Stimulated activated CD4-positive, alpha-beta T cell treated with anti-CD3 and anti-CD28 coated beads, Interleukin-2, amount 100 ng/mL, for 48 hours (primary cell): ENCODE measurements at places on chromosomes 16 and 17.

DNA sequence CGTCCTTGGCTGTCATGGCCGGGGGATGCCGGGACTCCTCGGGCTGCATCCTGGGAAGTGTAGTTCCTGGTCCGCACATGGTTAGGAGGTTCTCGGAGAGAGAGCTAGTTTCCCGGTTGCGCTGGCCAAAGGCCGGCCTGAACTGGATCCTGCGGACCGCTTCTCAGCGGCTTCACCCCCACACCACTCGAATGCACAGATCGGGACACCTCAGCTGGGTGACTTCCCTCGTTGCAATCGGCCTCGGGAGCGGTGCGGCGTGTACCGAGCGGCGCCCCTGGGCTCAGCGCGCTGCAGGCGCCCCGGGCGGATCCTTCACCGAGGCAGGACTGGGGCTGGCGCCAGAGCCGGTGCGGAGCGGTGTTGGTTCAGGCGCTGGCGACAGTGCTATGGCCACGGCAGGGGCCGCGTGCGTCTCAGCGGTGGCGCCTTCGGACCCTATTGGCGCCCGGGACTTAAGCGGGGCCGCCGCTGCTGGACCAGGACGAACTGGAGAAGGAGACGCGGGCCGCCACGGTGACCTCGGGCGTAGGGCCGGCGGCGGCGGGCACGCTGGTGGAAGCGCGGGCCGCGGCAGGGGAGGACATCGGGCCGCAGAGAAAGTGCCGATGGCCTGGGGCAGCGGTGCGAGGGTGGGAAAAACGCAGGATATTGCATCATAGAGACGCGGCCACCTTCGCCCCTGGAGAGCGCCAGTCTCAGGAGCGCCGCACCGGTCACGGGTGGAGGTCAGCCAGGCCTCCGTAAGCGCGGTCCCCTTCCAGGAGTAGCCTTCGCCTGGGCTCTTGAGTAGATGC is 11.4 kb downstream of the ZNF629 start:
- DNase-seq = peak; percentile 53

DNA sequence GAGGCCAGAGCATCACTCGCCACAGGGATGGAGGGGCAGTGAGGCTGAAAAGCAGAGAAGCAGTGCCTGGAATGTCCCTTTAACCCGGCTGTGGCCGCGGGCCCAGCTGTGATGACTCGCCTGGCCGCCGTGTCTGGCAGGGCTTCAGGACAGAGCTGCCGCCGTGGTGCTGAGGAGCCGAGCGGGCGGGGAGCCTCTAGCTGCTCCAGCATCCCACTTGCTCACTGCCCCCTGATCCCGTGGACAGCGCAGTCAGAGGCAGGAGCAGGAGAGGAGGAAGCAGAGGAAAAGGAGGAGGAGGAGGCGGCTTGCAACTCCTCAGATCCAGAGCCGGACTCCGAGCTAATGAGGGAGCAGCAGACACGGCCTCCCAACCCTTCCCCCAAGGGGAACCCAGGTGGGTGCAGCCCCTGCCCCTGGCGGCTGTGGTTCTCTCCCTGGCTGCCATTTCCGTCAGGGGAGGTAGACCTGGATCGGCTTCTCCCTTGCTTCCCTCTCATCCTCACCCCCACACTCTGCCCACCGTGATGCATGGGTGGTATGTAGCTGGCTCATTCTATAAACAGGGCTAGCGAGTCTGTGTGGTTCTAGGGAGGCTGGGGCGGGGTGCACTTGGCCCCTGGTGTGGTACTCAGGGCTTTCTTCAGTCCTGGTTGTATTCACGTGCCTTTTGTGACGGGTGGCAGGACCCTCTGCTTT is 165.7 kb downstream of the CMIP start:
- no peak for DNase-seq

DNA sequence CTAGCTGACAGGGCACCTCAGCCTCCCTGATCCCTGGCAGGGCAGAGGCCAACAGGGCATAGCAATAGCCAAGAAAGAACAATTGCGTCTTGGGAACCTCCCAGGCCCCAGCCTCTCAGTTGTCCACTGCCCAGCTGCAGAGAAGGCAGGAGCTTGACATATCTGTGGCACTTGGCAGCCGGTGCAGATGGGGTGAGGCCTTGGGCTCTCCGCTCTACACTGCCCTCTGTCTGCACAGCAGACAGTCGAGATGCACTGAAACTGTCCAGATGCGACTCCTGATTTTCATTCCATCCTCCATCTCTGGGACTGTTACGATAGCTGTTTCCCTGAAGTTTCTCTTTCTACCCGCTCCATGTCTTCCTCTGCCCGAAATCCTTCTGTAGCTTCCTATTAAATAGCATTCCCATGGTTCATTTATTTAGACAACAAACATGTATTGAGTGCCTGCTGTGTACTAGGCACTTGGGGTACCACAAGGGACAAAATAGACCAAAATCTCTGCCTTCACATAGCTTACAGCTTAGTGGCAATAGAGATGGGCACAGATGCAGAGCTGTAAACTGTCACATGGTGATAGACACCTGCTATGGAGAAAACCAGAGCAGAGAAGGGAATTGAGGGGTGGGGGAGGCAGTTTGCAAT is 3.3 kb downstream of the POLR3E start:
- DNase-seq = peak; percentile 27

DNA sequence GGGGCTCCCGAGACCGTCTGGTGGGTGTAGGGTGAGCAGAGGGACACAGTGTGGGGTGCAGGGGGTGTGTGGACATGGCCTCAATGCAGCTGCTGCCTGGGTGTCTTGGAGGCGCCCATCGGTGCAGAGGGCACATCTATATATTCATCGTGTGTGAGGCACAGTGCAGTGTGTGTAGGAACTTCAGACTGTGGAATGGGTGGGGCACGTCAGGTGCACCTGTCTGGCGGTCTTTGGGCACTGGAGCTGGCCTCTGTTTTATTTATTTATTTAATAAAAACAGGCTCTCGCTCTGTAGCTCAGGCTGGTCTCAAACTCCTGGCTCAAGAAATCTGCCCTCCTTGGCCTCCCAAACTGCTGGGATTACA is 16.8 kb downstream of the LASP1 start:
- DNase-seq = no peak

- DNase-seq = no peak
These were observed 62.3 kb upstream of the HS3ST2 start for GRCh38 chr16:22751685-22752084.

- no peak for DNase-seq
These were observed 17.4 kb upstream of the MAP3K14 start for GRCh38 chr17:45334231-45334630.

DNA sequence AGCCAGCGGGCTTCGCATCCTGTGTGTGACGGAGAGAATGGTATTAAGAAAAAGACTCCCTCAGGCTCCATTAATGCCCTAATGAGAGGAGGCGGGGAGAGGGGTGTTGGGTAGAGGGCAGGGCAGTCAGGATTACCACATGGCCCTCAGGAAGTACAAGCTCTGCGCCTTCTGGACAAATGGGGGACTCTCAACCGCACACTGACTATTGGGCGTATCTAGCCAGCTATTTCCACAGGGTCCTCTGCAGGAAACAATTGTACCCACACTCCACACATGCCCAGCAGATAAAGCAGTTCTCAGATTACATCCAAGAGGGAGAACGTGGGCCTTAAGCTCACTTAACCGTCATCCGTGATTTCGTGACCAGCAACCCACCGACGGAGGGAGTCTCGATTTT is 14.7 kb downstream of the NXN start:
- DNase-seq = no peak

GRCh38 chr17:15456972-15457722 is 10.3 kb downstream of the CDRT4 start:
- DNase-seq = no peak

GRCh38 chr17:18004884-18005305 is 32.2 kb downstream of the DRC3 start:
- no peak for DNase-seq

GRCh38 chr16:19377864-19378263 is 39.8 kb upstream of the TMC5 start:
- no peak for DNase-seq

GRCh38 chr16:89828199-89828869 is at the start of gene SPIRE2:
SPIRE2 (plus strand) TSS chr16:89828475; CDS start chr16:89828551, 76 bp downstream.
- peak; percentile 57 for DNase-seq

GRCh38 chr16:24946155-24946554 is 69.0 kb downstream of the ARHGAP17 start:
- no peak for DNase-seq

- no peak for DNase-seq
These were observed 165.3 kb downstream of the STX8 start for GRCh38 chr17:9410301-9410700.

DNA sequence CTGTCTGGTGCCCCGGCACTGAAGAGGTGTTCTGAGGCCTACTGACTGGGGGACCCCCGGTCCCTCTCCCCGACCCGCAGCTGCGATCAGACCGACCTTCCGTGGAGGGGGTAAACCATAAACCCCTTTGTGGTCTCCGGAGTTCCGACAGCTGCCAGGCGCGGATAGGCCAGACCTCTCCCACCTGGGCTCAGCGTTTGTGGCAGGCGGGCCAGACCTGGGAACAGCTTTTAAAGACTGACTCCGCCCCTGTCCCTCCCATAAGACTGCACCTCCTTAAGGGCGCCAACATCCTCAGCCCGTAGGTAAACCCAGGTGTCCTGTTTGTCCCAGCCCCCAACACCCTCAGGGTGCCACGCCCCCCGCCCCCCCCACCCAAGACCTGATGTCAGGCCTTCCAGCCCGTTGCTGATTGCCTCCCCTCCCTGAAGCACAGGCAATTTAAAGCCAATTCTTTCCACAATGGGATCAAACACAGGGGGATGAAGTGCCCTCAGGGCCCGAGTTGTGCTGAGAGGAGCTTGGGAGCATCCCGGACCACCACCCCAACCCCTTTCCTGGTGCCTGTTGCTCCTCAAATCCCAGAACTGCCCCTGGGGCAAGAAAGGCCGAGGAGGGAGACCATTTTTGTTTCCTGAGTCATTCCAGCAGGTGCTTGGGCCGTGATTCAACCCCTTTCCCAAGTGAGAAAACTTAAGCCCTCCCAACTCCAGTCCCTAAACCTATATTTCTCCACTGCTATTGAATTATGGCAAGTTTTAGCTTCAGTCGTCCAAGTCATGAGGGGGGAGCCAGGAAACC is at the start of gene SOX15:
SOX15 (minus strand) TSS at position 204 of the 801 bp plus-strand sequence. CDS start 418 bp downstream, outside the sequence.
- DNase-seq = no peak

DNA sequence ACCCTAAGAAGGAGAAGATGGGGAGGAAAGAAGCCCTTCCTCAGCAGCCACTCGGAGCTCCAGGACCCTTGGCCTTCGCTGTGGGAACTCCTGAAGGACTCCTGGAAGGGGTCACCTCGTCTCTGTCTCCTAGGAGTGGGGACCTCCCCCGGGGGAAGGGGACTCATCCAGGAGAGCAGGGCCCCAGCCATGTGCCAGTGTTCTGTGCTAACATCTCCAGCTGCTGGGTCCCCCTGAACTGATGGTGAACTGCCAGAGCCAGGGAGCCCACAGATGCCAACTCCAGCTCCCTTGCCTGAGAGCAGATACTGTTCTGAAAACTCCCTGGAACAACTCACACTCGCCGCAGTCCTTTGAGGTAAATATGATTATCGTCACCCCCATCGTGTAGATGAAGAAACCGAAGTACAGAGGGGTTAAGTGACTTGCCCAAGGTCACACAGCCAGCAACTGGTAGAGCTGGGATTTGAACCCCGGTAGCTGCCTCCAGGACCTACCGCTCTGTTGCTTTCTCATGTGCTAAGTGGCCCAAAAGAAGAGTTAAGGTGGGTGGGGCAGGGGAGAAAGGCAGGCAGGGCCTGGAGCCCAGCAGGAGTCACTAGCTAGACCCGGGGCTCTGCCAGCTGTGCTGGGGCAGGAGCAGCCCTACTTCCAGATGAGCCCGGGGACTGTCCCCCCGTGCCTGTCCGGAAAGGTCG is 10.5 kb downstream of the TIMM22 start:
- no peak for DNase-seq

DNA sequence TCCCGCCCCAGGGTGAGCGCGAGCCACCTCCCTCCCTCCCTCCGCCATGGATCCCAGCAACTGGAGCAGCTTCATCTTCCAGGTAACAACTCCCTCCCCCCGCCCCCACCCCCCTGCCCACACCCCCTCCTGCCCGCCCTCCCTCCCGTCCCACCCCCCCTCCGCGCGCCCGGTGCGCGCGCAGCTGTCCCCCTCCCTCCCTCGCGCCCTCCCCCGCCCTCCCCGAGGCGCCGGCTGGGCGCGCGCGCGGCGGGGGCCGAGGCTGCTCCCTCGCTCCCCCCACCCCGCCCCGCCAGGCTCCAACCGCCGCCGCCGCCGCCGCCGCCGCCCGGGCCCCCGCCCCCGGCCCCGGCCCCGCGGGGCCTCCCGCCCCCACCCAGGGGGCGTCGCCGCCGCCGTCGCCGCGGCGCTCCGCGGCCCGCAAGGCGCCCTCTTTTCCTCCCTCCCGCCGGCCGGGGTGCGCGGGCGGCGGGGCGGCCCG is at the start of gene MAZ:
MAZ (plus strand) TSS at position 431 of the 481 bp plus-strand sequence. CDS start 173 bp downstream, outside the sequence.
- peak; percentile 71 for DNase-seq

GRCh38 chr16:27402964-27403600 is 1.1 kb downstream of the IL21R start:
- no peak for DNase-seq

GRCh38 chr16:23357761-23358290 is 55.7 kb downstream of the SCNN1B start:
- no peak for DNase-seq

DNA sequence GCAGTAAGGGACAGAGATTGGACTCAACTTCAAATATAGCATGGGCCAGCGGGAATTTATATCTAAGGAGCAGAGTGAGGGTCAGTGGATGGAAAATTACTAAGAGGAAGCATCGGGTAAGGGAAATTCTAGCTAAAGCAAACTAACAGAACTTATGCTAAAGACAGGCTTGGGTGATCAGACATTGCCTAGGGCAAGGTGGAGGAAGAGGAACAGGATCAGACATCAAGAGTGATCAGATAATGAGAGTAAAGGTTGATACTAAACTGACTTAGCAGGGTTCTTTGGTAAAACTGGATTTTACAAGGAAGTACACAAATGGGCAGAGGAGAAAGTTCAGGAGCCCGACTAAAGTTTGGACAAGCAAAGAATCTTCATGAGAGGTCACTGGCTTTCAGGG is 86.3 kb upstream of the TOM1L1 start:
- no peak for DNase-seq

GRCh38 chr17:22301353-22301745 is 609.0 kb downstream of the KCNJ18 start:
- DNase-seq = no peak

GRCh38 chr17:56678249-56679114 is 85.0 kb downstream of the NOG start:
- no peak for DNase-seq

DNA sequence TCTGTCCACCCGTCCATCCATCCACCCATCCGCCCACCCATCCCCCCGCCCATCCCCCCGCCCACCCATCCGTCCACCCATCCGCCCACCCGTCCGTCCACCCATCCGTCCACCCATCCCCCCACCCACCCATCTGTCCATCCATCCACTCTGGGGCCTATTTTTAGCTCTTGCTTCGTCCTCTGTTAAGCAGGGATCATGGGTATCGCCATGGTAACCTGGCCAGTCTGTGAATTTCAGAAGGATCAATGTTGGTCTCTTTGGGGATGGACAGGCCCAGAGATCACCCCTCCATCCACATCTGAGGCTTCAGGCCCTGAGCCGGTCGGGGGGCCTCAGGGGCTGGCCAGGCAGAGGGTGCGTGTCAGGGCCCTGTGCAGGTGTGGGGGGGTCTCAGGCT is 15.2 kb upstream of the DPEP1 start:
- no peak for DNase-seq

- no peak for DNase-seq
These were observed 40.3 kb downstream of the PKD1 start for GRCh38 chr16:2095315-2095853.
